ENCODE measurements at places on chromosomes 3 and 15. TPM values are rescaled to one million over a fixed set of nuclear protein-coding genes. Genes with fewer than 3 reads are reported as not detected.

The CHRFAM7A gene
- total RNA-seq = not detected

The TRIM42 gene
- total RNA-seq = not detected

The ANKUB1 gene
- not detected for total RNA-seq

The GPR160 gene
- 0.28 TPM for total RNA-seq

The PLSCR5 gene
- not detected for total RNA-seq

The TRH gene
- total RNA-seq = not detected

The DNAJA4 gene
- 0.18 TPM for total RNA-seq

The SPTSSB gene
- not detected for total RNA-seq

The ZPLD1 gene
- under 0.01 TPM for total RNA-seq

The GHSR gene
- not detected for total RNA-seq

The MLF1 gene
- total RNA-seq = 5.2 TPM

- peak; percentile 83 for DNase-seq
Measured at GRCh38 chr3:119702530-119703527, at the start of gene CFAP91. TSS of gene CFAP91 (plus strand) at chr3:119703022. CDS start at chr3:119703099, 77 bp downstream.

- peak; percentile 95 for DNase-seq
Measured at GRCh38 chr15:55279746-55280351, 9.8 kb downstream of the RAB27A start.

- DNase-seq = peak; percentile 70
Measured at GRCh38 chr15:37046876-37047614, 53.3 kb downstream of the MEIS2 start.

DNA sequence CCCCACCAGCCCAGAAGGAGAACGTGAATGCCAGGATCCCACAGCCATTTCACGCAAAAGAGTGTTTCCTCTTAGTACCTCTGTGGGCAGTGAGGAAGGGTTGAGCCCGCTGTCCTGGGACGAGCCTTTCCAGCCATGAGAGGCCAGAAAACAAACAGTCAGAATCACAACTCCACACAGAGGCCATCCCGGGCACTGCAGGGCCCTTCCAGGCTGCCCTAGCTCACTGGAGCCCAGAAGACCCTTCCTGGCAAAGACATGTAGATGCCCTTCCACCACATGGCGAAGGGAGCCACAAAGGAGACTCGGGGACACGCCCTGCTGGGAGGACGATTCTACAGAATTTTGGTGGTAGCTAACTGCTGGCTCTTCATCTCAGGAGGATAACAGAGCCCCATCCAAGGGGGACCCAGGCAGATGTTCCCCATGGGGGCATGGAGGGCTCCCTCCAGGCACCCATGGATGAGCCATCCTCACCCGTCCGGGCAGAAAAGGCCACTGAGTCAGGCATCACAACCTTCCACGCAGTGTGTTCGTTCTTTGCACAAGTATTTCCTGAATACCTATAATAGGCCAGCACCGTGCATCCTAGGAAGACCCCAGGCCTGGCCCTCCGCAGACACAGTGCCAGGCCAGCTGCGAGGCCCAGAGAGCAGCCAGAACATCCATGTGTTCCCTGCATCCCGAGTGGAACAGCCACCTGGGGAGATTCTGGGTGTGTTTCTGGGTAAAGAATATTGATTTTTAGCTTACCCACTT lies 47.2 kb downstream of the SLC12A8 start:
- DNase-seq = peak; percentile 35

GRCh38 chr3:86828751-86829150 lies 162.2 kb downstream of the VGLL3 start:
- DNase-seq = no peak

- no peak for DNase-seq
Measured at GRCh38 chr3:149468504-149469212, 5.8 kb upstream of the TM4SF4 start.

DNA sequence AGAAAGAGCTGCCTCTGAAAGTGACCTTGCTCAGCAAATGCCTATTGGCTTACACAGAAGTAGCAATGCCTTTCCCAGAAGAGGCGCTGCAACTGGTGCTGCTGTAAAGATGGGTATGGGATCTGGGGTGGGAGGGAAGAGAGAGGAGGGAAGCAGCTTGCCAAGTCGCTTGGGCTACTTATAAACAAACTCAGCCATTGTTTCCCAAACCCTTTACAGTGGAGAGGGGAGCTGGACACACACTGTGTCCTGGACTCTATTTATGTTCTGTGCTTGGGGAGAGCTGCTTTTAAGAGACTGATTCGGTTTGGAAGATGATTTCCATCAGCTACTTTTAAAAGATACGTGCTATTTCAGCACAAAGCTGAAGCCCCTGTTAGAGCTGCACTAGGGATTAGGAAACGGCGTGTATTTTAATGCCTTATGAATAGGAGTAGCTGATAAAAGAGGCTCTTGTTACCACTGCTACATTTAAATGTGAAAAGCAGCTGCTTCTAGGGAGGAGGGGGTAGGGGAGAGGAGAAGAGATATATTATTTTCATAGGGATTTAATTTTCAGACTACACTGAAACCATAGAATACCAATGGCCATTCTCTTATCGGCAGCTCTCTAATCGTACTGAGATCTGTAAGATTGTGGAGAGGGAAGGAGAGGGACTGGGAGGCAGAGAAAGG lies 440.6 kb downstream of the MCTP2 start:
- peak; percentile 6 for DNase-seq

- DNase-seq = no peak
Measured at GRCh38 chr3:31427623-31428022, 105.1 kb upstream of the STT3B start.

DNA sequence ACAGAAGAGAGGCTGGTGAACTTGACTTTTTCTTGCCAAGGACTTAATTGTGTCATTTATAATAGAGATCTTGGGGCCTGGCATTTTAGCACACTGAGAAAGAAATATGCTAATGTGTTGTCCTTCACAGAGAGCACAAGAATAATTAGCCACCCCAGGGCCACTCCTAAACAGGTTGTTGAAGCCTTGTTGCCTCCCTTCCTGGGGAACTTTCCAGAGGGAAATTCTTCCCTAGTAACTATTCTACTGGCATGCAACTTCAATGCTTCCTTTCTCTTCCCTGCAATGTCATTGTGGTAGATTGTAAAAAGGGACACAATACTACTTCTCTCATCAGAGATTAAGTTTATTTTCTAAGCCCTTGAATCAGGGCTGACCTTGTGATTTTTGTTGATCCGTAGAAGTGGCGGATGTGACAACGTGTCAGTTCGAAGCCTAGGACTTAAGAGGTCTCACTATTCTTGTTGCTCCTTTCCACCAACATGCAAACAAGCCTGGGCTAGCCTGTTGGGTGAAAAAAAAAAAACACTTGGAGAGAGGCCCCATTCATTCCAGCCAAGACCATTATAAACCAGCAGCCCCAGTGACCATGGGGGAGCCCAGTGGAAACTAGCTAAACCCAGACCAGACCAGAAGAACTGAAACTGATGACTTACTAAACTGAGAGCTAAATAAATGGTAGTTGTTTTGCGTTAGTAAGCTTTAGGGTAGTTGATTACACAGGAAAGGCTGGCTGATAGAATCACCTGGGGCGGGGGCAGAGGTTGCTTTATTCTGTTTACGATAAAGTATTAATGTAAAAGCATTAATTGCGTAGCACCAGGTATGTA lies 287.2 kb downstream of the SHQ1 start:
- no peak for DNase-seq

DNA sequence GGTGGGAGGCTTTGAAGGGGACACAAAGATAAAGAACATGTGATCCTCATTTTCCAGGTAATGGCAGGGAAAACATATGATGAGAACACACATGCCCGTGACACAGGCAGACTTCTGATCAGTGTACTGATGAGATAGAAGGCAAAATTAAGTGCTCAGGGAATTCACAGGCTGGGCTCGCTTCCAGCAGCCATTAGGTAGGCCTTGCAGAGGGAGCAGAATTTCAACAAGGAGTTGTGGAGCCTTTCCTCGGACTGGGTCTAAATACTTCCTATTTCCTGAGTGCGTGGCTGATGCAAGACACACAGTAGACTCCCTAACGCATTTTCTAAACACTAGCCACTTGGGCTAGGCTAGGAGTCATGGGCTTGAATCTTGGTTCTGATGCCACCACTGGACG lies 74.0 kb upstream of the ETV5 start:
- DNase-seq = no peak

DNA sequence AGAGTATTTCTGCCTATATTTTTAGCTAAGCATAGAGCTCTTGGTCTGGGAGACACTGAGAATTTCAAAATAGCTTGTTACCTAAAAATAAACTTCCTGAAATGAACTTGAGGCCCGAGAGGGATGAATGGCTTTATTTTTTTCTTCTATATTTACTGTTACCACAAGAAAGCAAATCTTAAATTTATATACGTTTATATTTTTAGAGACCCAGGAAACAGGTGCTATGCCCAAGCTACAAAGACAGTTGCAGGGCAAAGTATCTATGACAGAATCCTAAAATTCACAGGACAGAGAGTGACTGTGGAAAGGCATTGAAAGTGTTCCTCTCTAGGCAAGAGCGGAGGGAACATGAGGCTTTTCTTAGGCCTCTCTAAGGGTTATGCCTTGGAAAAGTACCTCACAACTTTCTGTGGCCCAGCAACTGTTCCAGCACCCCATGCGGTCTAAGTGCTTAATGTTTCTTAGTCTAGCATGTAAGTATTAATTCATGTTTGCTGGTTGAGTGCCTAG lies 36.5 kb downstream of the TGFBR2 start:
- no peak for DNase-seq

GRCh38 chr15:53389271-53390037 lies 370.0 kb downstream of the WDR72 start:
- DNase-seq = no peak

DNA sequence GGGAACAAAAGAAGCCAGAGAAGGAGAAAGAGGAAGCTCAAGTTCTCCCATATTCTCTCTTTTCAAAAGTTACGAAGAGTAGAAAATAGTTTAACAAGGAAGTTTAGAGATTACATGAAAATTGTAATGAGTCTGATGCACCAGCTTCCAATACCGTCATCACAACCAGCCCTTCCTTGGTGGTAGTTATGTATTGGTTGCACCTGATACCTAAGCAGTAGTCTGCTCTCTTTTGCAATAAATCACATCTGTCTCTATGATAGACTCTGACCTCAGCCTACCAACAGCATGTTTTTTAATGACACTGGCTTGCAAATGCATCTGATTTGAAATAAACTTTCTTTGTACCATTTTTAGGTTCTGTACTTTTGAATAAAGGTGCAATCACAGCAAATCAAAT lies 575.8 kb downstream of the FHIT start:
- DNase-seq = no peak

- no peak for DNase-seq
Measured at GRCh38 chr3:70658513-70659310, 346.3 kb upstream of the MDFIC2 start.

- no peak for DNase-seq
Measured at GRCh38 chr3:184619369-184619768, 57.8 kb downstream of the EPHB3 start.

DNA sequence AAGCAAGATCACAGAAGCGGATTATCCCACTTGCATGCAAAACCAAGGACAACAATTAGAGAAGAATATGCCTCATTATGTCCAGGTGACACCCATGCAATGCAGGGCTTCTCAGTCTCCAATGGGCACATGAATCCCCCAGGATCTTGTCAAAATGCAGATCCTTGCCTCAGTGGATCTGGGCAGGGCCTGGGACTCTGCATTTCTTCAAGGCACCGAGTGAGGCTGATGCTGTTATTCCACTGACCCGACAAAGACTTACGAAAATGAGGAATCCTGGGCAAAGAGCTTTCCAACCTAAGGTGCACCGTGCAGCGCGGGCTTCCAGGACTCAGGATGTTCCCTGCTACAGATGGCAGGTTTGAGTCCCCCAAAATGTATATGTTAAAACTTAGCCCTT lies 99.2 kb downstream of the ATP10A start:
- no peak for DNase-seq

- DNase-seq = no peak
Measured at GRCh38 chr3:42807929-42808328, 1.3 kb upstream of the ACKR2 start.

DNA sequence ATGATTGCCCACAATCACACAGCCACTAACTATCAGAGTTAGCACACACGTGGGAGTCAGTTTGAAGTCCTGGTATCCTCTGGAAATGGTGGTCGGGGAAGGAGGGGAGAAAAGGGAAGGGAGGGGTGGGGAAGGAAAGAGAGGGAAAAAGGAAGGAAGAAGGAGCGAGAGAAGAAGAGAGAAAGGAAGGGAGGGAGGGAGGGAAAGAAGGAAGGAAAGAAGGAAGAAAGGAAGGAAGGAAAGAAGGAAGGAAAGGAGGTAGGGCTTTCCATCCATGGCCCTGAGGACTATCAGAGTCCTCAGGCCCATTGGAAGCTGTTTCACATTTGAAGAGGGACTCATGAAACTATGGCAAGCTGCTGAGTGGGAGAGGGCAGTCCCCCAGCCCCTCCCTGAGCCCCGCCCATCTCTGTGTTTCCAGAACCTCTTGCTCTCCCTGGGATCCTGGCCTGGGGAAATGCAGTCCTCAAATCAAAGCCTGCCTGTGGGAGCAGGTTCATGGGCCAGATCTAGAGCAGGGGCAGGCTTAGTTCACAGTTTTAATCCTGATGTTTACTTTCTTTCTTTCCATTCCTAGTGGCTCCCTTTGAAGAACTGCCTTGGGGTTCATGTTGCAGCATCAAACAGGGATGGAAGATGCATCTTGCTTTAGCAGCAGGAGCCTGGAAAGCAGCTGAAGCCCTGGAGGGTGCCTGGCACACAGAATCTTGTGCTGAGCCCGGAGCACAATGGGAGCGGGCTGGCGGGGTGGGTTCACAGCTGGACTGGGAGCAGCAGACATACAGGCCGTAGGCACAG lies 66.1 kb upstream of the GLCE start:
- no peak for DNase-seq

DNA sequence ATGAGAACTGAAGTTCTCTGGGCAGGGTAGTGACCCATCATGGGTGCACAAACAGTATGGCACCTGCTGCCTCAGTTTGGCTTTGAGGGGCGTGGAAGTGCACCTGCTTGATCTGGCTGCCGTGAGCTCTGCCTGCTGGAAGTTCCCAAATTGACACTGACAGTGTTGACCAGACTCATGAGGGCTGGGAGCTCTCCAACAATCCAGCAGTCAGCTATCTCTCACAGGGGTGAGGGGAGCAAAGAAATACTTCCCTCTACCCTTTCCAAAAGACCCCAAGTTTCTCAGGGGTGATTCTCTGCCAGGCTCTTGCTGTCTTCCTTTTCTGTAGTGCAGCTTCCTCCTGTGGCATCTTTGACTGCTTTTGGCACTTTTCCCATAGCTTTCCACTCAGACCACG lies 49.4 kb upstream of the ROBO1 start:
- no peak for DNase-seq

- peak; percentile 54 for DNase-seq
Measured at GRCh38 chr3:109081746-109082510, 36.0 kb downstream of the MORC1 start.

GRCh38 chr3:150030841-150031240 lies 60.1 kb upstream of the PFN2 start:
- no peak for DNase-seq

DNA sequence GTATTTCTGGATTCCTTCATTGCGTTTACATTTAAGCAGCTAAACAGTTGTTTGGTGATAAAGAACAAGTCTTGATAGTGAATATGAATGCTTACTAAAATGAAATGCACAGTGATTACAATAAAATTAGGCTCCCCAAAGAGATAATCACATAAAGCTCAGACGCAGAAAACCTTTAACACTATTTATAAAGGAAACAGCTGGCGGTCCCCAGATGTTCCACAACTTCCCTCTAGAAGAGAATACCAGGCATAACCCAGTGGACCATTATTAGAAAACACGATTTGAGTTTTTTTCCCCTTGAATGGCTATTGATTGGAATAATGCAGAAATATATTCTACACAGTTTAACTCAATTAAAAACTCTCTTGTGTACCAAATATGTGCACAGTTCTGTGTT lies 573.2 kb downstream of the DIPK2A start:
- DNase-seq = no peak
